ENCODE measurements at places on chromosomes 16 and 17.

DNA sequence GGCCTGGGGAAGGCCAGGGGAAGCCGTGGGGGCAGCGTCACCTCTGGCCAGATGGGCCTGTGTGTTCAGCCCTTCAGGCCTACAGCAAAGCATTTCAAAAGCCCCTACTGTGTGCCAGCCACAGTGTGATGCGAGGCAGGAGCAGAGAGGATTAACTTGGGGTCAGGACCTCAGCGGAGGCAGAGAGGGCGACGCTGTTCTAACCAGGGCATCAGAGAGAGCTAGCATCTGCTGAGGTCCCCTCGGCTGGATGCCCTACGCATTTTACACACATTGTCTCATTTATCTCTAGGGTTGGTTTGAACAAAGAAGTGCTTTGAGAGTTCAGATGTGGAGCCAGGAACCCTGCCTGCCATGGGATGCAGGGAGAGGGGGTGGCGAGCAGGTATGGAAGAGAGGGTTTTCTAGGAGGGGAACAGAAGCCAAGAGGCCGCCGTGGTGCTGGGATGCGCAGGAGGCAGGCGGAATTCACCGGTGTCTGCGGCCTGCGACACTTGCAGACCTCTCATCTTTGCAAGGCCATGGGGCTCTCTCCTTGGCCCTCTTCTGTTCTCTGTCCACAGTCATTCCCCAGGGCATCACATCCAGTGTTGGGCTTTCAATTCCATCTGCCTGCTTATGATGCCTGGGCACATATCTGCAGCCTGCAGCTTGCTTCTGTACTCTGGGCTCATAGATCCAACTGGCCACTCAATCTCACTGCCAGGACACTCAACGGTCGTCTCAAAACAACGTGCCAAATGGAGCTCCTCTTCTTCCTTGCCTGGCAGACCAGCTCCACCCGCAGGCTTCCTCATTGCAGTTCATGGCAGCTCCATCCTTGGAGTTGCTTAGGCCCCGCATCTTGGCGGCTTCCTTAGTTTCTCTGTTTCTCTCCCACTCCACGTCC is 8.1 kb upstream of the NKD1 start:
- DNase-seq = no peak

GRCh38 chr17:48611681-48612455 is 1.1 kb upstream of the HOXB7 start:
- no peak for DNase-seq

DNA sequence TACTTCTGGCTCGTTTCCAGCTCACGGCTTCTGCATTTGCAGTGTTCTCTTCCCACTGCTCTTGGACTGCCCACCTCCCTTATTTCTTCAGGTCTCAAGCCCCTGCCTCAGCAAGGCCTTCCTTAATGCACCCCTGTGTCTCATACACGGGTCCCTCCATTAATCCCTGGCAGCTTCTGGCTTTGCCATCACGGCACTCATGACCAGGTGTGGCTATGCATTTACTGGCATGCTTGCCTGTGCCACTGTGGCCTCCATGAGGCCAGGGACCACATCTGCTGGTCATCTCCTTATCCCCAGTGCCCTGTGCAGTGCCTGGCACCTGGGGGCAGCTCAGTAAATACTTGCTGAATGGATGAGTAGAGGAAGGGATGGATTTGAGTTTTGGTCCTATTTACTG is 114.1 kb downstream of the C16orf78 start:
- no peak for DNase-seq

GRCh38 chr17:45288825-45289224 is 26.9 kb upstream of the SPATA32 start:
- no peak for DNase-seq

GRCh38 chr16:2858245-2859025 is 465 bp upstream of the PRSS22 start:
- peak; percentile 9 for DNase-seq

DNA sequence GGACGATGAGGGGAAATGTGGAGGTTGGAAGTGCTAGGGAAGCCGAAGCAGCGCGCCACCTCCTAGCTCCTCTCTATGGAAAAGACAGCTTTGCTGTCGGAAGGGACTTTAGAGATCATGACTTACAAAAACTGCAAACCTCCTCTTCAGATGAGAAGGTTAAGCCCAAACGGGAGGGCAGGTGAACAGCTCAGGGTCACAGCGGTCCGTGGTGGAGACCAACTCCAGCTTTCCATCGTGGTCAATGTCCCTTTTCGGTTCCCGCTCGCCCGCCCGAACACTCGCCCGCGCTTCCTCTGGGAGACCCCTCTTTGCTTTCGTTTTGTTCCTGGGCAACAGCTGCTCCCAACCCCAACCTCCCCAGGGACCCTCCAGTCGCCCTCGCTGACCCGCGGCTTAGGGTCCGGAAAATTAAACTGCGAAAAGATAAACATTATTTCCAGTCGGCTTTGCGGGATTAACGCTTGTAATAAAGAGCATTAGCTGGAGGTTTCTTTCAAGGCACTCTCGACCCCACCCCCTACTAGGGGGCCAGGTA is 7.7 kb downstream of the IRX6 start:
- no peak for DNase-seq

- no peak for DNase-seq
Measured at GRCh38 chr17:78966910-78967600, 12.7 kb downstream of the LGALS3BP start.

GRCh38 chr17:76793775-76794174 is 55.9 kb downstream of the MFSD11 start:
- DNase-seq = peak; percentile 39

DNA sequence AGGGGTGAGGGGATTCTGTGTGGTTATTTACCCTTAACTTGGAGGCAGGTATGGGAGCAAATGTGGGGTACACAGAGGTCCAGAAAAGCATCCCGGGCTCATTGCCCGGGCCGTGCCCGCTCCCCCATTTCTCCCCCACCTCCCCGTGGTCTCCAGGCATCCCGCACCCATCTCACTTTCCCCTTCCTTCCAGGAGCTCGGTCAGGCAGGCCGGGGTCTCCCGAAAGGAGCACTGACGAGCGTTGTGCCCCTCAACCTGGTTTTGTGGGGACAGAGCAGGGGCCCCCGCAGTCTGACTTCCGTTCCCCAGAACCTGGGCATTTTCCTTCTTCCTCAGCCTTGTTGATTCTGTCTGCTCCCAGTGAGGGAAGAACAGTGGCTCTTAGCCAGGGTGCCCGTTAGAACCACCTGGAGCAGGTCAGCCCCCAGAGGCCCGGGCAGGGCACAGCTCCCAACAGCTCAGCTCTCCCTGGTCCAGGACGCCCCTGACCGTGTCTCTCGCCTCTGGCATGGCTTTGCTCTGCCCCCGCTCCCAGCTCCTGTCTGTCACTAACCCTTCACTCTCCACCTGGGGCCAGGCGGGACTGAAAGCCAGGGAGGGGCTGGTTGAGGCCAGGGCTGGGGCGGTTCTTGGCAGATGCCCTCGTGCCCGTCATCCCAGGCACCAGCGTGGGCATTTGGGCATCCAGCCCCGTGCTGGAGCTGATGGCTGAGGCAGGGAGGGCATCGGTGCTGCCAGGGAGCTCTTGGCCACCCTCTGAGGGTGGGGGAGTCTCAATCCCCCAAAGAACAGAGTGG is 12.5 kb upstream of the NUDT16L1 start:
- no peak for DNase-seq

GRCh38 chr17:3557768-3558583 is at the start of gene TRPV3:
TSS of gene TRPV3 (minus strand) at chr17:3557812. CDS start at chr17:3554850, 2,962 bp downstream.
- peak; percentile 90 for DNase-seq

DNA sequence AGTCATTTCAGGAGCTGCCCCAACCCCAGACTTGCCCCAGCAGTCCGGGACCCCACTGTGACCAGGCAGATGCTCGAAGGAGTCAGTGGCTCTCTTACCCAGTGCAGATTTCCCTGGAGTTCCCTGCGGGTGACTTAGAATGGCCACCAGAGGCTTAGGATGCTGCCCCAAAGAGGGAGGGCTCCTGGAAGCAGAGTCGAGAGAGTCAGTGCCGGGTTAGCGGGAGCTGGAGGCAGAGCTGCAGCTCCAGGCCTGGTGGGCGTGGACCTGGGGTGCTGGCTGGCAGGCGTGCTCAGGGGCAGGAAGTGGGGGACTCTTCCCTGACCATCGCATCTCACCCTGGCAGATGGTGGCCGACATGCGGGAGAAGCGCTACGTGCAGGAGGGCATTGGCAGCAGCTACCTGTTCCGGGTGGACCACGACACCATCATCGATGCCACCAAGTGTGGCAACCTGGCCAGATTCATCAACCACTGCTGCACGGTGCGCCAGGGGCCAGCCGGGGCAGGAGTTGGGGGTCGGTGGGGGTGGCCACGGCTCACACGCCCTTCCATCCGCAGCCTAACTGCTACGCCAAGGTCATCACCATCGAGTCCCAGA is 1.6 kb upstream of the HSD3B7 start:
- DNase-seq = no peak

DNA sequence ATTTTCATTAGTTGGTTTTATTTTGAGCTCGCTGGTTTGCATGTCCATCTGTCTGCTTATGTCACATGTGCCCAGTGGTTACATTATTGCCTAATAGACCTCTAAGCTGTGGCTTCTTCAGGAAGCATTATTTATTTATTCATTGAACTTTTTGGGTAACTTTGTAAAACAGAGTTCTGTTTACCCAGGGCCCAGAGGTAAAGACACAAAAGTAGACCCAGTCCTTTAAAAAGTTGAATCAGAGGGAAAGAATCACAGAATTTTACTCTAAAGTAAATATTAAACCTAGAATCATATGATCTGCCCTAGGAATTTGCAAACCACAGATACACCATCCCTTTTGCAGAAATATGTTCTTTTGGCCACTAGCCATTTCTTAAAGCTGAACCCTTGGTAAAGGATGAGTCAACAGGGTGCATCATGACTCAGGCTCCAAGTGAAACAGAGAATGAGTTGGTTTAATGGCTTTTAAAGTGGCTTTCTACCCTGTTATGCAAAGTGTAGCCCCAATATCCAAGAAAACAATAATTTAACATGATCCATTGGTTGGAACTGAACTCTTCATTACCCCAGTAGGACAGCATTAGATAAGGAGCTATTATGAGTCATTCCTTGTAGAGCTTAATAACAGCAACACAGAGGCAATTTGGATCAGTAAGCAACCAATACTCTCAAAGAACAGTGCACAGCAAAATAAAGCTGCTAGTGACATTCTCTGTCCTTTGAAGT is 236.3 kb downstream of the KCNJ2 start:
- DNase-seq = peak; percentile 69

- no peak for DNase-seq
Measured at GRCh38 chr17:28338056-28338768, 2.7 kb downstream of the TNFAIP1 start.

GRCh38 chr16:67349172-67349571 is 22.6 kb downstream of the LRRC36 start:
- DNase-seq = no peak

- DNase-seq = peak; percentile 18
Measured at GRCh38 chr16:58393138-58393504, 850 bp downstream of the GINS3 start.

GRCh38 chr17:81050645-81051625 is 16.0 kb downstream of the BAIAP2 start:
- DNase-seq = no peak

- no peak for DNase-seq
Measured at GRCh38 chr16:49621241-49622083, 234.4 kb downstream of the ZNF423 start.

DNA sequence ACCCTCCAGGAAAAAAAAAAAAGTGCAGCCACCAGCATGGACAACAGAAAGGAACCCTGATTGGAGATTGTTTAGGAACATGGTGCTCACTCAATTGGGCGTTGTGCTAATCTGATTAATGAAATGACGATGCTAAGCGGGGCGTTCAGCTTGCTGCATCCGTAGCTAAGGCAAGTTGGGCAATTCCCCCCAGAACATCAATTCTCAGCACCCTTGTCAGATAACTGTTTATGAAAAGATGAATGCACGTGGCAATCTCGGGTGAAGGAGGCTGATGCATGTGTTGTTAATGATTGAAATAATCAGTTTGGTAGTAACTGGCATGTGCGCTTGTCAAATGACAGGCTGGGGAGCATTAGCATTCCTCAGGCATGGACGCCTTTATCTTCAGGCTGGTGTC is 57.0 kb downstream of the HS3ST3A1 start:
- no peak for DNase-seq

GRCh38 chr17:50902372-50903353 is 36.5 kb upstream of the TOB1 start:
- no peak for DNase-seq

DNA sequence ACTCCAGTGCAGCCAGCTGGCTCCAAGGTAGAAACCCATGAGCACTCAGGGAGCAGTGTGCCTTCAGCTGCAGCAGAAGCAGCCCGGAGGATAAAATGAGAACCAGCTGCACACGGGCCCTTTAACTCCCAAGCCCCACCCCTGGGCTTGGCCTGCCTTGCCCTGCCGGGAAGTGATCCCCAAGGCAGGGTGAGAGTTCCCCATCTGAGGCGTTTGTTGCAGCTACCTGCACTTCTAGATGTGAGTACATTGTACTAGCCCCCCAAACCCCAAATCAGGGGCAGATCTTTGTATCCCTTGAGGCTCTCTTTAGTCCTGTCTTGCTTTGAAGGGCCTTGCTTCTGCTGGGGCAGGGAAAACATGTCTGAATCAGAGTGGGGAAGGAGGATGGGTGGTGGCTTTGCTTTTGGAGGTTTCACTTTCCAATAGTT is at the start of gene MVP:
Gene MVP (plus strand): TSS at position 192 of the 431 bp plus-strand sequence. CDS start 10,088 bp downstream, outside the sequence.
- peak; percentile 82 for DNase-seq

DNA sequence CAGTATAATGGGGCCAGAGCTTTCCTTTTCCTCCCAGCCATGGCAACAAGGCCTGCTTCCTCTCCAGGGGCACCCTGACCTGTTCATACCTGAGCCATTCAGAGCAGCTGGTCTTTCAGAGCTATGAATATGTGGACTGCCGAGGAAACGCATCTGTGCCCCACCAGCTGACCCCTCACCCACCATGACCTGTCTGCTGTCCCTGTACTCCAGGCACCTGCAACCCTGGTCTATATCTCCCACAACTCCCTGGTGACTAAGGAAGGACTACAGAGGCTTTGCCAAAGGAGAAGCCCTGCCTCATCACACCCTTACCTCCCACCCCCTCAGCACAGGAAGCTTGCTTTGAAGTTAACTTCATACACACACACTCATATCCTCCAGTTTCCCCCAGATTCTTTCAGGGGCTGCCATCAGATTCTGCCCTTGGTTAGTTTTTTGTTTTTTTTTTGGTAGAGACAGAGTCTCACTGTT is 6.0 kb downstream of the TMEM106A start:
- DNase-seq = no peak

- no peak for DNase-seq
Measured at GRCh38 chr16:84598360-84598759, 19.5 kb downstream of the COTL1 start.

GRCh38 chr17:56880133-56880532 is 33.7 kb downstream of the TRIM25 start:
- no peak for DNase-seq

DNA sequence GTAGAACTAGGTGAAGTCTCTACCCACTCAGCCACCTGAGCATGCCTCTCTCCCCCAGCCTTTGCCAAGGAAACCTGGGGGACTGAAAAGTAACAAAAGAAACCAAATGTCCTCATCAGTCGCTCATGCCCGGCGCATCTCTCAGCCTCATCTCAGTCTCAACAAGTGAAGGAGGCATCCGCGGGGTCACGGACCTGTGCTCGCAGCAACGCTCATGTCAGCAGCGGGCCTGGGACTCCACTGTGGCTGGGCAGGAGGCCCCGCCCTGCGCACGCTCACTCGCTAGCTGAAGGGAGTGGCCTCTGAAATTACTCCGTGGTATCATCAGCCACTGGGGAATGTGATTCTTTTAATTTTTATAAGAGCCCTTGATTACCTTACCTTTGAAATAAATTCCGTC is 31.3 kb downstream of the MAP1LC3B start:
- DNase-seq = no peak

- no peak for DNase-seq
Measured at GRCh38 chr17:37605813-37606505, 3.3 kb downstream of the SYNRG start.

- no peak for DNase-seq
Measured at GRCh38 chr17:49509588-49509917, 14.5 kb downstream of the NGFR start.

- DNase-seq = no peak
Measured at GRCh38 chr16:31335431-31335830, 19.5 kb upstream of the ITGAX start.

Data from AG20443 (cell line).